ENCODE measurements at places on chromosomes 16 and 17.

DNA sequence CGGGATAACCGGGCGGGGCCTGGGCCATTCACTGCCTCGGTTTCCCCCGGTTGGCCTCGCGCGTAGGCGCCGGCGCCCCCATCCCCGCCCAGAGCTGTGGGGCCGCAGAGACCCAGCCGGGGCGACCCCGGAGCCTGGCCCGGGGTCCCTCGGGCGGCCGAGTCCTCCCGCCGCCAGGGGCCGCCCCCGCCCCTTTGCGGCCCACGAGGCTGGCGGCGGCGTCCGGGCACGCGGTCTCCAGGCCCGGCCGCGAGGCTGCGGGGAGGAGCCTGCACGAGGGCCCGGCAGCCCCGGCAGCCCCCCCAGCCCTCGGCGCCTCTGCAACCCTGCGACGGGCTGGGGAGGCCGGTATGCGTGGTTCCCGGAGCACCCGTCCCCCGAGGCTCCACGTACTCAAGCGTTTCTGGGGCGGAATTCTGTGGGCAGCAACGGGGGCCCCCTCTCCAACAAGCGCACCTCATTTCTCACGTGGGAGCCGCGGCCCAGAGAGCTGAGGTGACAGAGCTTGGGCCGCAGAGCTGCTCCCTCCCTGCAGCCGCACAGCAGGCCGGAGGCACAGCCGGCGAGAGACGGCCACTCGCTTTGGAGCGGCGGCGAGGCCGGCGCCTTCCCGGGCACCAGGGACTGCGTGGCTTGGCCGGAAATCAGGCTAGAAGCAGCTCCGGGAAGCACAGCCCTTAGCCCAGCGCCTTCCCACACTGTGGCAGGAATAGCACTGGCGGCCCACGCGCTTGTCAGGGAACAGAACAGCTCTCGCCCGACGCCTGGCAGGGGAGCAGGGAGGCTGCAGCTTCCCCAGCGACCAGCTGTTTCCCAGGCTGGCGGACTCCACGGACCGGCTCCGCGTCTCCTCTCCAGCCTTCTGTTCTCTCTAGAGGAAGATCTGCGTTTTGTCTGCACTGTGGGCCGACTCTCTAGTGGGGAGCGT, 867 bp upstream of the LIMD2 start:
- DNase-seq: peak; percentile 58

GRCh38 chr16:23754594-23755483, at the start of gene CHP2:
Gene CHP2 (plus strand): TSS chr16:23755026. CDS start chr16:23755050, 24 bp downstream.
- no peak for DNase-seq

DNA sequence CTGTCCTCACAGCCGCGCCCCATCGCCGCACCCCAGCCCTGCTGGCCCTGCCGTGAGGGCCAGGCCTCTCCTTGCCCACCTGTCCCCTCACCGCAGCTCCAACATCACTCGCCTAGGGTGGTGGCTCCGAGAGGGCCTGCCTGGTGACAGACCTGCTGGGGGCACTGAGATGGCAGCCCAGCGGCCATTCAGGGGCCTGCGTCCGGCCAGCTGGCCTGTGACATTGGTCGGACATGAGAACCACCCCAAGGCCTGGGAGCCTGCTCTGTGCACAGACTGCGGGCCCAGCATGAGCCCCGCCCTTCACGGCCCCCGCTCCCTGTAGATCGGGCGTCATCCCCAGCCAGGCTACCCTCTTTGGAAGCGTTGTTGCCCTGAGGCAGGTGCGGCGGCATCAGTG, 11.8 kb downstream of the NME3 start:
- DNase-seq: no peak

- peak; percentile 71 for DNase-seq
These were observed 616 bp downstream of the SRSF2 start for GRCh38 chr17:76736349-76737081.

- DNase-seq: peak; percentile 19
These were observed 9.0 kb upstream of the CDH5 start for GRCh38 chr16:66357523-66357928.

DNA sequence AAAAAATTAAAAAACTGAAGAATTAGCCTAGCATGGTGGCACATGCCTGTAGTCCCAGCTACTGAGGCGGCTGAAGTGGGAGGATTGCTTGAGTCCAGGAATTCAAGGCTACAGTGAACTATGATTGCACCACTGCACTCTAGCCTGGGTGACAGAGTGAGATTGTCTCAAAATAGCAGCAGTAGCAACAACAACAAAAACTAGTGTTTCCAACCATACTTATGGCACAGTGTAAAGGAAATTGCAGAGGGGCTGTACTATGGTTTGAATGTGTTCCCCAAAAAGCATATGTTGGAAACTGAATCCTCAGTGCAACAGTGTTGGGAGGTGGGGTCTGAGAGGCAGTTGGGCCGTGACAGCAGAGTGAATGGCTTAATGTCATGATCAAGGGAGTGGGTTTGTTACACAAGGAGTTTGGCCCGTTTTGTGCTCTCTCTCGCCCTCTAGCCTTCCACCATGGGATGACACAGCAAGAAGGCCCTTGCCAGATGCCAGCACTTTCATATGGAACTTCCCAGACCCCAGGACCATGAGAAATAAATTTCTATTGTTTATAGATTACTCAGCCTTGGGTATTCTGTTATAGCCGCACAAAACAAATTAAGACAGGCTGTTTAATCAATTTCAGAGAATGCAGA, 70.0 kb downstream of the PGS1 start:
- no peak for DNase-seq

DNA sequence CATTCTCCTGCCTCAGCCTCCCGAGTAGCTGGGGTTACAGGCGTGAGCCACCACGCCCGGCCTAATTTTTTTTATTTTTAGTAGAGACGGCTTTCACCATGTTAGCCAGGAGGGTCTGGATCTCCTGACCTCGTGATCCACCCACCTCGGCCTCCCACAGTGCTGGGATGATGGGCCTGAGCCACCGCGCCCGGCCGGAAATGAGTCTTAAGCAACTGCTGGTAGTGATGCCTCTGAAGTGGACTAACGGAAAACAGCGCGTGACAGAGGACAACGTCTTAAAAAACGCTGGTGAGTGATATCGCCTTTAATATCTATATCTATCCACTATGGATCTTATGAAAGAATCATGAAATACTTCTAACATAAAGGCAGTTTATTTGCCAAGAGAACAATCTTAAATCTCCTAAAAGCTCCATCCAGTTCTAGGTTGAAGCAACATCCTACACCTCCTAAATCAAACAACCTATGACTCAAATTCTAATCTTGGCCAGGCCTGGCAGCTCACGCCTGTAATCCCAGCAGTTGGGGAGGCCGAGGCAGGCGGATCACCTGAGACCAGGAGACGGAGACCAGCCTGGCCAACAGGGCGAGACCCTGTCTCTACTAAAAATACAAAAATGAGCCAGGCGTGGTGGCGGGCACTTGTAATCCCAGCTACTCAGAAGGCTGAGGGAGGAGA, 69.8 kb downstream of the NXN start:
- no peak for DNase-seq

GRCh38 chr17:73359352-73359751, 47.6 kb upstream of the CDC42EP4 start:
- DNase-seq: no peak

- no peak for DNase-seq
These were observed 17.1 kb downstream of the C1QTNF1 start for GRCh38 chr17:79041041-79041570.

- DNase-seq: no peak
These were observed 36.0 kb upstream of the ADAMTS18 start for GRCh38 chr16:77470851-77471250.

GRCh38 chr17:66458782-66459181, 156.4 kb downstream of the PRKCA start:
- DNase-seq: no peak

GRCh38 chr17:77341069-77341541, 200.3 kb downstream of the SEC14L1 start:
- no peak for DNase-seq

GRCh38 chr17:40529991-40530390, 28.6 kb upstream of the TNS4 start:
- DNase-seq: no peak

- no peak for DNase-seq
These were observed 2.4 kb upstream of the TEKT3 start for GRCh38 chr17:15343749-15344148.

DNA sequence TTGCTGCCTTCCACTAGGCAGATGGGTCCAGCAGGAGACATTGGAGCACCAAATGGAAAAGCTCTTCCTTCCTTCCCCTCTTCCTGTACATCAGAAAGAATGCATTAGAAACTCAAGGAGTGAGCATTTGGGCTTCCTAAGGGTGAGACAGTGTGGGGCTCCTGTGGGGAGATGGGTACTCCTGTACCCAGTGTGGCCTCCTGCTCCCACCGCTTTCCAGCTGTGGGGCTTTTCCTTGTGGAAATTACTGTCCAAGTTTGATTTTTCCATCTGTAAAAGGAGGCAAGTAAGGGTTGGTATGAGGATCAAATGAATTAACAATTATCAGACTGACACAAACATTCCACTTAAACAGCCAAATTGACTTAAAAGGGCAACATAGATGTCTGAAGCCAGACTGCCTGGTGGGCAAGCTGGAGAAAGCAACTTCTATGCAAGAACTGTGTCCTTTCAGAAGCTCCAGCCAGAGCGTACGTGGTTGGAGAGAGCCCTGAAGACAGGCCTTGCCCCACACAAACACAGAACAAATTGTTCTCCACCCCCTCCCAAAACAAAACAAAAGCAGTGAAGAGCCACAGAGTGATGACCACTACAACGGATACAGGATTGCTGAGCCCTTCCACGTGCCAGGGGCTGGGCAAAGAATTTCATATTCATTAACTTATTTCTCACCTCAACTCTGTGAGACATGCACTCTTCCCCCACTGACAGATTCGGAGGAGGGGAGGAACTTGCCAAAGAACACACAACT, 23.1 kb upstream of the ALDH3A1 start:
- DNase-seq: no peak

- no peak for DNase-seq
These were observed 20.5 kb upstream of the PABPN1L start for GRCh38 chr16:88886845-88887521.

- DNase-seq: no peak
These were observed 16.5 kb upstream of the WDR45B start for GRCh38 chr17:82664701-82665182.

DNA sequence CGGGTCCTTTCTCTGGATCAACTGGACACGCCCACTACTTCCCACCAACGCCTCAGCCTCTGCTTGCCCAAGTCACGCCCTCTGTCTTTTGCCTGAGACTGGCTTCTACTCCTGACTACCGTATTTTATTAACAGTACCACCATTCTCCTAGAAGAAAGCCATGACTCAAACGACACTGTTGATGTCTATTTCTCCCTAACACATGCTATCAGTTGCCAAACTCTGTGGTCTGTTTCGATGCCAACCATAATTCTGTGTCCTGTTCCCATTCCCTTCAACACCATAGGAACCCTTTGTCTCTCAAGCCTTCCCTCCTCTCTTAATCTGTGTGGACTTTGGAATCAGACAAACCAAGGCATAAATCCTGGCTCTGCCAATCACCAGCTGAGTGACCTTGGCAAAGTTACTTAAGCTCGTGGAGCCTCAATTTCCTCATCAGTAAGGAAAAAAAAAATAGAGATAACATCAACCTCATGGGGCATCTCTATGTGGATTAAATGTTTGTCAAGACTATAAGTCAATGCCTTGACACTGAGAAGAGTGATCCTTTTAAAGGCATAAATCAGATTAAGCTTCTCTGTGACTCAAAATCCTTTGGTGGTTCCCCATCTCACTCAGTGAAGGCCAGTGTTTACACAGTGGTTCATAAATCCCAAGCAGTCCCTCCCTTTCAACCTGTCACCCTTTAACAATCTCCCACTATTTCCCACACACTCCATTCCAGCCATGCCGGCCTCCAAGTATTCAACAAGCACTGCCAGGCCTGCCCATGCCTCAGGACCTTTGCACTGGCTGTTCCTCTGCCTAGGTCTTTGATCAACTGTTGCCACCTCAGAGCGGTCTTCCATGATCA, 45.6 kb downstream of the ERN1 start:
- DNase-seq: no peak

- DNase-seq: peak; percentile 84
These were observed 33.4 kb downstream of the CDK5R1 start for GRCh38 chr17:32520104-32520701.

GRCh38 chr17:40551091-40551878, 14.0 kb downstream of the CCR7 start:
- DNase-seq: no peak

GRCh38 chr16:69112285-69113129, 7.1 kb downstream of the HAS3 start:
- no peak for DNase-seq

GRCh38 chr17:5583426-5584382, 605 bp downstream of the NLRP1 start:
- peak; percentile 8 for DNase-seq

DNA sequence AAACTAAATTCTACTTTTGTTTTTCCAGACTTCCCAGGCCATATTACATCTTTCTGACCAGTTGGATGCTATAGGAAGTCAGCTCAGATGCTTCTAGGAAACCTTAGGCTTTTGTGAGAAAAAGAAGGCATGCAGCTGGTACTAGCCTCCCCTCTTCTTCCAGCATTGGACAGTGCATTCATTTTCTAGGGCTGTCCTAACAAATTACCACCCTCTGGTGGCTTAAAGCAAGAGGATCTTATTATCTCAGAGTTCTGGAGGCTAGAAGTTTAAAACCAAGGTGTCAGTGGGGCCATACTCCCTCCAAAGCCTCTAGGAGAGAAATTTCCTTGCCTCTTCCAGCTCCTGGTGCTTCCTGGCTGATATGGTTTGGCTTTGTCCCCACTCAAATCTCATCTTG, 467.8 kb downstream of the SLC39A11 start:
- no peak for DNase-seq

GRCh38 chr17:50532452-50533024, at the start of gene EPN3:
Gene EPN3 (plus strand): TSS chr17:50532735. CDS start chr17:50536557, 3,822 bp downstream.
- DNase-seq: no peak

DNA sequence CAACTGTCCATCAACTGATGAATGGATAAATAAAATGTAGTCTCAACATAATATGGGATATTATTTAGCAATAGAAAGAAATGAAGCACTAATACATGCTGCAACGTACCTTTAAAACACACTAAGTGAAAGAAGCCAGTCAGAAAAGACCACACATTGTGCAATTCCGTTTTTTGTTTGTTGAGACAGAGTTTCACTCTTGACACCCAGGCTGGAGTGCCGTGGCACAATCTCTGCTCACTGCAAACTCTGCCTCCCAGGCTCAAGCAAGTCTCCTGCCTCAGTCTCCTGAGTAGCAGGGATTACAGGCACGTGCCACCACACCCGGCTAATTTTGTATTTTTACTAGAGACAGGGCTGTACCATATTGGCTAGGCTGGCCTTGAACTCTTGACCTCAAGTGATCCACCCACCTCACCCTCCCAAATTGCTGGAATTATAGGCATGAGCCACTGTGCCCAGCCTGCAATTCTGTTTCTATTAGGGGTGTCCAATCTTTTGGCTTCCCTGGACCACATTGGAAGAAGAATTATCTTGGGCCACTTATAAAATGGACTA, 40.1 kb downstream of the SCNN1B start:
- no peak for DNase-seq

GRCh38 chr16:54204756-54205155, 81.8 kb downstream of the IRX3 start:
- no peak for DNase-seq

GRCh38 chr16:50386774-50387173, 18.0 kb upstream of the BRD7 start:
- DNase-seq: no peak

- no peak for DNase-seq
These were observed 126.9 kb downstream of the KATNIP start for GRCh38 chr16:27676839-27677238.
